Esophagus squamous epithelium (tissue), 5 donors: ENCODE measurements at places on chromosomes 12 and 14. TPM values are rescaled to one million over a fixed set of nuclear protein-coding genes. Genes with fewer than 3 reads are reported as not detected.
A peak's percentile ranks its signal among the peaks of the same experiment; 100 is the strongest.

LALBA gene
- total RNA-seq: not detected

DNA sequence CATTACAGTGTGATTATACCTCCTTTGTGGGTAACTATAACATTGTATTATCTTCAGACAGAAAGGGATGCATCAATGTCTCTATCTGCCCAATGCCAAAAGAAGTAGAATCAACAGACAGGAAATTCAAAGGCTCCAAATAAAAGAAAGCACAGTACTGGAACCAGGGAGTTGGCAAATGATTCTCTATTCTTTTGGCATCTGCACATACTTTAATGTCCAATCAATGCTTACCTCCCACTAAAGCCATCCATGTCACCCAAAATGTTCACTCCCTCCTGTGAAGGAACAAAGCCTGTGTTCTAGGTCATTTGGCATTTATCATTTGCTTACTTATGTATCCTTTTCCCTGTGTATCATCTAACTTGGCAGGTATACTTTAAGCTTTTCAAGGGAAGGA is 36.7 kb downstream of the KIF21A start:
- H3K4me3 ChIP-seq: no peak overlapping the region
- H3K27me3 ChIP-seq: no peaks in the 10 kb centered on the region
- no peak overlapping the region for H3K27ac ChIP-seq
- peaks cover 5% of the 10 kb centered on the region for H3K4me1 ChIP-seq
- H3K36me3 ChIP-seq: no peaks in the 10 kb centered on the region

- H3K27ac ChIP-seq: no peak overlapping the region
- H3K4me3 ChIP-seq: no peak overlapping the region
- H3K27me3 ChIP-seq: no peaks in the 10 kb centered on the region
- peaks cover 16% of the 10 kb centered on the region for H3K36me3 ChIP-seq
These were observed 22.2 kb downstream of the FCF1 start for GRCh38 chr14:74735125-74735524.

- H3K27ac ChIP-seq: peak overlapping the region; percentile 94
- peaks cover 9% of the 10 kb centered on the region for H3K36me3 ChIP-seq
- DNase-seq: no peak
- no peaks in the 10 kb centered on the region for H3K27me3 ChIP-seq
- H3K4me3 ChIP-seq: no peak overlapping the region
- peaks cover 29% of the 10 kb centered on the region for H3K4me1 ChIP-seq
These were observed 1.6 kb downstream of the ALDH2 start for GRCh38 chr12:111768159-111768895.

DNA sequence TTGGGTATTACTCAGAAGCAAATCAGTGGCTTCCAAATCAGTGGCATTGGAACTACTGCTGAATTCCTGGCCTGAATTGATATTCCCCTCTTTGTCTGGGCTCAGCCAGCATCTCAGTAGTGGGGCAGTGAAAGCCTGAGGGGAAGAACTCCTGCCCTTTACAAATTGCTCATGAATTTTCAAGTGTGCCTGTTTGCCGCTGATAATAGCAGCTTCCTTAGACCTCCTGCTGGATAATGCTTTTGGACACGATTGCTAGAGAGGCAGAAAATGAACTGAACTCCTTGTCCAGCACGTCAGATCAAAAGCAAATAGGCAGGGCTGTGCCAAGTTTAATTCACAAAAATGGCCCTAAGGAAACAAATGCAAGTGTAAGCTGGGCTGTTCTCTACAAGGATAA is 91.3 kb upstream of the GZMB start:
- no peak overlapping the region for H3K4me3 ChIP-seq
- H3K27ac ChIP-seq: no peak overlapping the region
- peaks cover 9% of the 10 kb centered on the region for H3K4me1 ChIP-seq
- H3K27me3 ChIP-seq: peaks cover 47% of the 10 kb centered on the region
- H3K36me3 ChIP-seq: no peaks in the 10 kb centered on the region
